Thoracic aorta (tissue), 2 donors: ENCODE measurements at places on chromosomes 13 and 19. TPM values are rescaled to one million over a fixed set of nuclear protein-coding genes. Genes with fewer than 3 reads are reported as not detected.
A peak's percentile ranks its signal among the peaks of the same experiment; 100 is the strongest.

DNA sequence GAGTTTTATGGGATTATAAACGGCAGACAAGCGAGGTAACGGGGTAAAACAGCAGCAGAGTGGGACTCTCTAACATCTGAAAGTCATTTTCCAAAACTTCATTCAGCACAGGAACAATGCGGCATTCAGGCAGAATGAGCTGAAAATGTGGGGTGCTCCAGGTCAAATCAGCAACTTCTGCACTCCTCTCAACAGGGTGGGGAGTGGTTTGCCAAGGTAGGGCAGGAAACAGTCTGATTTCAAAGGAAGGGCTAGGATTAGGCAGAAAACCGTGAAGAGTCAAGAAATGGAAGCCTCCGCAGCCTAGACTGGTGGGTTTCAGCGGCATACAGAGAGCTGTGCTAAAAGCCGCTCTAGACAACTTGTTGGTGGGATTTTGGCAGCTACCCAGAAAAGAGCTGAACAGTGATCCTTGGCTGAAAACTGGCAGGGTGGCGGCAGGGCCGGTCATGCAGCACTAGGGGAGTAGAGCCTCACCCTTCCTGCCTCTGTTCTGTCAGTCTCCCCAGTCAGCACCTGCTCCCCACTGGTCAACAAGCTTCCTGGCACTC, 154.2 kb upstream of the KLF12 start:
- H3K27me3 ChIP-seq: no peaks in the 10 kb centered on the region
- peaks cover 4% of the 10 kb centered on the region for H3K4me1 ChIP-seq
- no peaks in the 10 kb centered on the region for H3K36me3 ChIP-seq
- DNase-seq: no peak
- H3K4me3 ChIP-seq: peak overlapping the region; percentile 59
- H3K27ac ChIP-seq: no peak overlapping the region

GRCh38 chr19:13986348-13986904, 19.7 kb downstream of the RFX1 start:
- H3K4me3 ChIP-seq: peak overlapping the region; percentile 48
- peak; percentile 67 for DNase-seq
- H3K36me3 ChIP-seq: no peaks in the 10 kb centered on the region
- H3K27ac ChIP-seq: peak overlapping the region; percentile 47
- peaks cover 17% of the 10 kb centered on the region for H3K4me1 ChIP-seq
- H3K27me3 ChIP-seq: no peaks in the 10 kb centered on the region

FXYD7 gene
- total RNA-seq: not detected

HIPK4 gene
- total RNA-seq: not detected

DNA sequence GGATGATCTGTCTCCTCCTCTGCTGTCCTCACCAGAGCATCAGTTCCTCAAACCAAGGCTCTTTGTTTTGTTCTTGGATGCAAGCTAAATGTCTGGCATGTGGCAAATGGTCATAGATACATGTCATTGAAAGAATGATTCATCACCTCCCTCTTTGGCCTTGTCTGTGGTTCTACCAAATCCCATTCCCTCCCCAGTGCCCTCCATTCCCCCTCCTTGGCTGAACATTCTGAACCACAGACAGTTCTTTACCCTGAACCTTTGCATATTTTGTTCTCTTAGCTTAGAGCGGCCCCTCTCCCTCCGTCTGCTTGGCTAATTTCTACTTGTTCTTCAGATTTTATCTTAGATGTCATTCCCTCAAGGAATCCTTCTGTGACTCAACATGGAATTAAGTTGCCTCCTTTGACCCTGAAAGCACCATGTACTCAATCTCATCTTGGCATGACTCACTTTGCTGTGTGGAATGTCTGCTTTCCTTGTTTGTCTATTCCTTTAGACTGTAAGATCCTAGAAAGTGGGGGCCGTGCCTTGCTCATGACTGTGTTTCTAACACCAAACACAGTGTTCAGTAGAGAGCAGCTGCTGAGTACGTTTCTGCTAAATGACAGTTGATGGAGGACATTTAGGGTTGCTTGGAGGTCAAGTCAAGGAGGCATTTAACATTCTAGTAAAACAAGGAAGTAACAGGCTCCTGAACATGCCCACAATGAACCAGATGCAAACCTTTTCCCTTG, 8.1 kb downstream of the ALOX5AP start:
- peak; percentile 76 for DNase-seq
- H3K4me3 ChIP-seq: peak overlapping the region; percentile 10
- peaks cover 67% of the 10 kb centered on the region for H3K4me1 ChIP-seq
- peak overlapping the region; percentile 57 for H3K27ac ChIP-seq
- H3K36me3 ChIP-seq: no peaks in the 10 kb centered on the region
- H3K27me3 ChIP-seq: no peaks in the 10 kb centered on the region

OVOL3 gene
- not detected for total RNA-seq

PALM3 gene
- not detected for total RNA-seq

ZNF649 gene
- 20.2 TPM for total RNA-seq

SPPL2B gene
- total RNA-seq: 60.0 TPM

KLK8 gene
- not detected for total RNA-seq

DNA sequence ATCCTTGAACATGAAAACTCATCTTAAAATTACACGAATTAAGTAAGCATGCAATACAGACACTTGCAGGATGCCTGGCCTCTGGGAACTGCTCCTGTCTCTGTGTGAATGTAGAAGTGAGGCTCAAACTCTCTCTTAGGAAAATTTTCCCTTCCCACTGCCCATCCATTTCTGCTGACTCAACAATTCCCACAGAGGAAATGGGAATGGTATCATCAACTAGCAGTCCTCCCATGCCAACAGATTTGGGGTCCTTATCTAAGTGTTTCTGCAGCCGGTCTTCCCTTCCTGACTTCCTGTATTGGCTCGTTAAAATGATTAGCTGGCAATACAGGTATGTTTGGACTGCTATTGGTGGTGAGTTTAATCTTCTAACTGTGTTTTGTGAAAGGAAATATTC, 85.8 kb downstream of the DOCK9 start:
- H3K4me1 ChIP-seq: peaks cover 14% of the 10 kb centered on the region
- H3K36me3 ChIP-seq: no peaks in the 10 kb centered on the region
- H3K4me3 ChIP-seq: no peak overlapping the region

MBD3L3 gene
- total RNA-seq: not detected

GRCh38 chr13:27980280-27980998, 8.1 kb downstream of the URAD start:
- peaks cover 8% of the 10 kb centered on the region for H3K4me1 ChIP-seq
- no peak overlapping the region for H3K27ac ChIP-seq
- H3K27me3 ChIP-seq: peaks cover 9% of the 10 kb centered on the region
- peak overlapping the region; percentile 34 for H3K4me3 ChIP-seq
- H3K36me3 ChIP-seq: no peaks in the 10 kb centered on the region

DNA sequence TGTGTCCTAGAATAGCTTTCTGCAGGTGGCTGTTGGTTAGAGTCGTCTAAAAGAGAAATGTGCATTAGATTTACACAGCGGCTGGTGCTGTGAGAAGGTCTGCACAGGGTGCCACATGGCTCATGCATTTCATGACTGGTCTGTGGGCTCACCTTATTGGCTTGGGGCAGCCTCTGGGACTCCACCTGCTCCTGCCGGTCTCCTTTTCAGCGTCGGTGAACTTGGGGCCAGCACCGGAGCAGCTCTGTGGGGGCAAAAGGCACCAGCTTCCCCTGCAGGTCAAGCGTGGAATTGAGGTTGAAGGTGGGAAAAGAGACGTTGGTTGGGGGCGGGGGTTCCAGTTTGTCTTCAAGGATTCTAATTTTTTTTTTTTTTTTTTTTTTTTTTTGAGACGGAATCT, 3.1 kb upstream of the PNMA8C start:
- no peak overlapping the region for H3K27ac ChIP-seq
- no peak overlapping the region for H3K4me3 ChIP-seq
- H3K27me3 ChIP-seq: no peaks in the 10 kb centered on the region
- DNase-seq: no peak

WBP4 gene
- 16.5 TPM for total RNA-seq

- H3K36me3 ChIP-seq: no peaks in the 10 kb centered on the region
- H3K4me3 ChIP-seq: no peak overlapping the region
- no peaks in the 10 kb centered on the region for H3K4me1 ChIP-seq
- H3K27ac ChIP-seq: no peak overlapping the region
- H3K27me3 ChIP-seq: no peaks in the 10 kb centered on the region
These were observed 21.5 kb upstream of the OXGR1 start for GRCh38 chr13:97015661-97016350.

ZNF709 gene
- 1.4 TPM for total RNA-seq

DNA sequence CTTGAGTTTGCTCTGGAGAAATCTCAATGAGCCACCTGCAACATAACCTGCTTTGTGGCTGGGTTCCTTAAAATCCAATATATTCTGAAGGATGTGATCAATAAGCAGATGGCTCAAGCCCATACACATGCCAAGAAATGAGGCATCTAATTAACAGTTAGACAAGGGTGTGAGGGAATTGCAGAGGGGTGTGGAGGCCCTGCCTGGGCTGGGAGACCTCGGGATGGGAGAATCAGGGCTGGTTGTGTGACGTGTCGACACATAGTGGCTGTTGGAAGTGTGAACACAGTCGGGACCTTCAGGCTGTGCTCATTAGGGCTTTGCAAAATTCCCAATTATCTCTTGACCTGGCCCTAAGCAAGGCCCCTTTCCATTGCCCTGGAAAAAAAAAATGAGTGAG, 362.0 kb upstream of the TMTC4 start:
- H3K36me3 ChIP-seq: no peaks in the 10 kb centered on the region
- H3K4me1 ChIP-seq: no peaks in the 10 kb centered on the region
- no peak for DNase-seq

GRCh38 chr19:43624933-43625332, 5.5 kb upstream of the ZNF428 start:
- H3K27me3 ChIP-seq: no peaks in the 10 kb centered on the region
- DNase-seq: no peak
- no peak overlapping the region for H3K4me3 ChIP-seq
- H3K36me3 ChIP-seq: no peaks in the 10 kb centered on the region
- H3K4me1 ChIP-seq: peaks cover 8% of the 10 kb centered on the region
- no peak overlapping the region for H3K27ac ChIP-seq

DNA sequence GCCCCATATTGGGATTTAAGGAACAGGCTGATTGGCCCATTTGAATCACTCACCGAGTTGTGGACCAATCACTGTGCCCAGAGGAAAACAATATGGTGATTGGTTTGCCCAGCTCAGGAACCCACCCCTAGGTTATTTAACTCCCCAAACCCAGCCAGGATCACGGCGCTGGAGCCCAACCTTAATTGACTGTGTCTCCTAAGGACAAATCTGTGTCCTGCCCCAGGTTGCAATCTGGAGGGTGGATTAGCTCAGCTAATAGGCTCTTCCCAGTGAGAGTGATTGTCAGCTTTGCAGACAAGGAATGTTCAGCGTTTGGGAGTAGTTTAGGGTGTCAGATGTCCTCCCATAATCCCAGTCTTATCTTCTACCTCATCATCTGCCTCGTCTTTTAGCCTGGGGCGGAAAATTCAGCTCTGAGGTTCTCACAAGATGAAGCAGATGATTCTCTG, 3.5 kb upstream of the ZNF358 start:
- H3K4me1 ChIP-seq: peaks cover 3% of the 10 kb centered on the region
- H3K27ac ChIP-seq: no peak overlapping the region
- no peak for DNase-seq
- H3K36me3 ChIP-seq: no peaks in the 10 kb centered on the region

DNA sequence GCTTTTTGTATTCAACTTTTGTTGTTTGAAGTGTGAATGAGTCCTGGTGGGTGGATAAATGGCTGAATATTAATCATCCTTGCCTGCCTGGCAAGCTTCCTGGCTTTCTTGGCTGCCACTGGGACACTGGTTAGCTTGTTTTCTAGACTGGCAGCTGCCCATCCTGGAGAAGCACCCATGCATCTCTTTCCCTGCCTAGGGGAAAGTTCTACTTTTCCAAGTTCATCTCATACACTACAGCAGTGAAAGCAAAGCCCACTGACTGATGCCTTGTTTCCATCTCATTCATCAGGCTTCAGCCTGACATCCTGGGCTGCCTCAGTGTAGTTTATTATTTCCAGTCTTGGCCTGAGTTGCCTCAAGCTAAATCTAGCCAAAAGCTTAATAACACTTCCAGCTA, 244.8 kb downstream of the PCDH20 start:
- H3K36me3 ChIP-seq: no peaks in the 10 kb centered on the region
- no peaks in the 10 kb centered on the region for H3K27me3 ChIP-seq
- H3K4me3 ChIP-seq: no peak overlapping the region
- no peaks in the 10 kb centered on the region for H3K4me1 ChIP-seq
- no peak for DNase-seq

DNA sequence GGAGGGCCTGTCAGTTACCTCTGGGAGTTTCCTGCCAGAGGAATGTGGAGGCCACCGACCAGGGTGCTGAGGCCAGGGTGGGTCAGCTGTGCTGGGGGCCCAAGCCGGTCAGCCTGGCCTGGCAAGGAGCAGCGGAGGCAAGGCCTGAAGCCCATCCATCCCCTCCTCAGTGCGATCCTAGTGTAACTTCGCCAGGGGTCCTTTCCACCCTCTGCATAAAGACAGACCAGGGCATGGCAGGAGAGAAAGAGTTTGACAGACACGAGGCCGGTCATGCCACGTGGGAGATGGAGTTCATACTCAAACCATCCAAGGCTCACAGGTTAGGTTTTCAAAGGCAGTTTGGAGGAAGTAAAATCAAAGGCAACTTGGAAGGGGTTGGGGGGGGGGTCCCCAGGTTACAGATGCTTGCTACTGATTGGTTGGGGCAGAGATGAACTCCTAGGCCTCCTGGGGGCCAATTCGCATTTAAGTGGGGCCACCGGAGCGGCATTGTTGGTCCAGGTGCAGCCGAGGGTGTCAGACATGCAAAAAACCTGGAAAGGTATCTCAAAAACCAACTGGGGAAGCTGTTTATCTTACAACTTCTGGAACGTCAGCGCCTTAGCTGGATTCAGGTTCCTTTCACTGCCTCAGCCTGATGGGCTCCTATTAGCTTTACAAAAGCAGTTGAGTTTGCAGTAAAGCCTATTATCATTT, 36.8 kb upstream of the DPRX start:
- H3K4me3 ChIP-seq: no peak overlapping the region
- H3K4me1 ChIP-seq: no peaks in the 10 kb centered on the region
- H3K27ac ChIP-seq: no peak overlapping the region
- H3K27me3 ChIP-seq: no peaks in the 10 kb centered on the region
- DNase-seq: no peak

- H3K4me3 ChIP-seq: no peak overlapping the region
- peak overlapping the region; percentile 61 for H3K27ac ChIP-seq
- DNase-seq: no peak
These were observed 32.0 kb upstream of the EPHX3 start for GRCh38 chr19:15264061-15264932.

CCDC124 gene
- 44.1 TPM for total RNA-seq

AKAP11 gene
- 37.1 TPM for total RNA-seq

PSENEN gene
- total RNA-seq: 25.5 TPM

DNA sequence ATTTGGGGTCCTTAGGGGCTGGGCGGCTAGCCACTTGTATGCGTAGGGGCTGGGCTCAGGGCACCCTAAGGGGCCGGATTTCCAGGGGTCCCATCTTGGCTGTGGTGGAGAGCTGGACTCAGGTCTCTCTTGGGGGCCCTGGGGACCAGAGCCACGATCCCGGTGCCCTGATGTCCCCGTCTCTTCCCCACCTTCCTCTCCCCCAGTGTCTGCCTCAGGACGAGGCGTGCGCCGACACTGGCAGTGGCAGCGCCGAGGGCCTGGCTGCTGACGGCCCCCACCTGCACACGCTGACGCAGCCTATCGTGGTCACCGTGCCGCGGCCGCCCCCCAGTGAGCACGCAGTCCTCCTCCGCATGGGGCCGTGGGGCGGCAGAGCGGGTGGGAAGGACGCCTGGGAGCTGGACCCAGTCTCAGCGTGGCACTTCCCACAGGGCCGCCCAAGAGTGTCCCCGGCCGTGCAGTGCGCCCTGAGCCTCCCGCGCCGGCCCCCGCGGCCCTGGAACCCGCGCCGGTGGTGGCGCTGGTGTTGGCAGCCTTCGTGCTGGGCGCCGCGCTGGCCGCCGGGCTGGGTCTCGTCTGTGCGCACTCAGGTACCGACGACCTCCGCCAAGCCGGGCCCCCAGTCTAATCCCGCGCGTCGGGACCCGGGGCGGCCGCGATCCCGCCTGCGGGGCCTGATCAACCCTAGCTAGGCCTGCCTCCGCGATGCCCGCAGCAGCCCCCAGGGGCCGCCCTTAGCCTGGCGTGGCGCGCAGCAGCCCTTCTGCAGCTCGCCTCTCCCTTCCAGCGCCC, 2.7 kb upstream of the SNAPC2 start:
- peaks cover 11% of the 10 kb centered on the region for H3K36me3 ChIP-seq
- no peak for DNase-seq
- H3K4me3 ChIP-seq: peak overlapping the region; percentile 67
- peaks cover 27% of the 10 kb centered on the region for H3K4me1 ChIP-seq
